ENCODE measurements at places on chromosomes 5 and 9.
A peak's percentile ranks its signal among the peaks of the same experiment; 100 is the strongest.

- no peak for DNase-seq
Measured at GRCh38 chr5:231661-232060, 13.5 kb downstream of the SDHA start.

DNA sequence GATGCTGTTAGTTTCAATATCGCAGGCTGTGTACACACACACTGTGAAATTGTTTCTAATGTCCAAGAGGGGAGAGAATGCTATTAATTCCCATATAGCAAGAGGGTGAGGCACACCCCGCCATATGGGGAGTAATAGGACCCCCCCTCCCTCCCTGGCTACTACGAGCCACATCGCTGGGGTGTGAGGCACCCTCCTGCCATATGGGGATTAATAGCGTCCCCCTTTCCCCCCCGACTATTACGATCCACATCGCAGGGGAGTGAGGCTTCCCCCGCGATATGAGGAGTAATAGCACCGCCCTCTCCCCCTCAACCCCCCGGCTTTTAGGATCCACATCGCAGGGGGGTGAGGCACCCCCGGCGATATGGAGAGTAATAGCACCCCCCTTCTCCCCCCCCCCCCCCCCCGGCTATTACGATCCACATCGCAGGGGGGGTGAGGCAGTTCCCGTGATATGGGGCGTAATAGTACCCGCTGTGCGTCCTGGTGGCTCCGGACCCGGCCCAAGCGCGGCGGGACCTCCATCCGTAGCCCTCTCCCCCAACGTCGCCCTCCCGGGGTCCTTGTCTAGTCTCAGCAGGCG is 494 bp upstream of the STK32A start:
- DNase-seq = no peak

DNA sequence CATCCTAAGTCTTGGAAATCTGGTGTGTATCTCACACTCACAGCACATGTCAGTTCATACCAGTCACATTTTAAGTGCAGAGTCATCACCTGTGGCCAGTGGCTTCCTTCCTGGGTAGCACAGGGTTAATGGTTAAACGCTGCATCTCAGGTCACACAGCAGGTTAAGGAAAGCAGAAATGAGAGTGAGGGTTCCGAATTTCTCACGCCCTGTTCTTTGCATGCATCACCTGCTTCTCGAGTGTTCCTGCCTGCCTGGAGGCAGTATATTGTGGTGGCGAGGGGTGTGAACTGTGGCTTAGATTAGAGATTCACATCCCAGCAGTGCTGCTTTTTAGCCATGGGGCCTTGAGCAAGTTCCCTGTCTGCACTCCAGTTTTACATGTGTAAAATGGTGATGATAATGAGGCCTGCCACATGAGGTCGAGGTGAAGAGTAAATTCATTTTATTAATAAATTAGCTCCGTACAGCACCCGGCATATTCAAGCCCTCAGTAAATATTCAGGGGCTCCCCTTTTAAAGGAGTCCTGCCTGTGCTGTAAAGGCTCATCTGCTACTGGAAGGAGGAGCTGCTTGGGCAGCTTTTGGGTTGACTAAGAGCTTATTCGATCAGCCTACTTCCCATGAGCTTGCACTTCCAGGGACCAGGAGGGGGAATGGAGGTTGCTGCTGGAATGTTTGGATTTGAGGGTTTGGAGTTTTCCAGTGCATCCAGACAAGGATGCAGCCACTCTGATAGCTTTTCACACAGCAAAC is 61.1 kb upstream of the SAP30L start:
- no peak for DNase-seq

GRCh38 chr5:119410448-119411159 is 41.7 kb upstream of the HSD17B4 start:
- no peak for DNase-seq

DNA sequence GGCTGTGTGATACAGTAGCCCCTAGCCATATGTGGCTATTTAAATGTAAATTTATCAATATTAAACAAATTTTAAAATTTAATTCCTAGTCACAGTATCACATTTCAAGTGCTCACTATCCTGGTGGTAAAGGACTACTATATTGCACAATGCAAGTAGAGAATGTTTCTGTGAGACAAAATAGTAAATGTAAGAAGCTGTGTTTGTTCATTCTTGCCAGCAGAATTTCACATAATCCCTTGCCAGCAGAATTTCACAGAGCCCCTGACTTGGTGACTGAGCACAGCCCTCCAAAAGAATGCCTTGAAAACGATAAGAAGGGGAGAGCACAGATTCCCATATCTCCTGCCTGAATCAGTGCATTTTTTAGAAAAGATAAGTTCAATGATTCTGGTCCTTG is 75.9 kb upstream of the SELENOP start:
- DNase-seq = no peak

GRCh38 chr5:137871571-137871970 is 3.9 kb downstream of the MYOT start:
- DNase-seq = no peak

DNA sequence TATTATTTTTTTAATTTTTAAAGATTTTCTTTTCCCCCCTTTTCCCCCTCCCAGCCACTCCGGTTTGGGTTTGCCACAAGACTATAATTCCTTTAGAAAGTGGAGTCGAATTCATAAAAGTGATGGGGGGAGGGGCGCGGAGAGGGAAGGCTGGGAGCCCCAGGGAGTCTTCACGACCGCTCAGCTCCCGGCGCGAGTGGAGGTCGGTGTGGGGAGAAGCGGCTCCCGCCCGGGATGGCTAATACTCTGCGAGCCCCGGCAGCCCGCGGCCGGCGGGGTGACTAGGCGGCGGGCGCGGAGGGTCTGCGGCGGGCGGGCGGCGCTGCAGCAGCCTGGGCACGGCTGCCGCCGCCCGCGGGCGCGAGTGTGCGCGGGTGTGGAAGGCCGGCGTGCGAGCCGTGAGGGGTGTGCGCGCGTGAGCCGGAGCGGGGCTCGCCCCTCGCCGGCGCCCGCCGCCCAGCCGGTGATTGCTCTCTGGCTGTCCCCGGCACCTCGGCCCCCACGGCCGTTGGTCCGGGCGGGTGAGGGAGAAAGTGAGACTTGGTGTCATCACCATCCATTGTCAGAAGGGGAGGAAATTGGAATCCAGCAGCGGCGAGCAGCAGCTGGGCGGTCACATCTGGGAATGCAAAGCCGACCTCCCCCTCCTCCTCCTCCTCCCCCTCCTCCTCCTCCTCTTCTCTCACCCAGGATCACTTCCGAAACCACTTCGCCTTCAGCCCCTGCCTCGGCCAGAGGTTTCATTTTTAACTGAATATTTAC is at the start of gene PARP8:
TSS of gene PARP8 (plus strand) at position 377 of the 762 bp plus-strand sequence. CDS start 459 bp downstream, outside the sequence.
- peak; percentile 26 for DNase-seq

GRCh38 chr9:84027201-84027600 is 46.6 kb downstream of the RMI1 start:
- DNase-seq = no peak

Measured in COR-L47 (cell line).